ENCODE measurements at places on chromosomes 13 and 19.

DNA sequence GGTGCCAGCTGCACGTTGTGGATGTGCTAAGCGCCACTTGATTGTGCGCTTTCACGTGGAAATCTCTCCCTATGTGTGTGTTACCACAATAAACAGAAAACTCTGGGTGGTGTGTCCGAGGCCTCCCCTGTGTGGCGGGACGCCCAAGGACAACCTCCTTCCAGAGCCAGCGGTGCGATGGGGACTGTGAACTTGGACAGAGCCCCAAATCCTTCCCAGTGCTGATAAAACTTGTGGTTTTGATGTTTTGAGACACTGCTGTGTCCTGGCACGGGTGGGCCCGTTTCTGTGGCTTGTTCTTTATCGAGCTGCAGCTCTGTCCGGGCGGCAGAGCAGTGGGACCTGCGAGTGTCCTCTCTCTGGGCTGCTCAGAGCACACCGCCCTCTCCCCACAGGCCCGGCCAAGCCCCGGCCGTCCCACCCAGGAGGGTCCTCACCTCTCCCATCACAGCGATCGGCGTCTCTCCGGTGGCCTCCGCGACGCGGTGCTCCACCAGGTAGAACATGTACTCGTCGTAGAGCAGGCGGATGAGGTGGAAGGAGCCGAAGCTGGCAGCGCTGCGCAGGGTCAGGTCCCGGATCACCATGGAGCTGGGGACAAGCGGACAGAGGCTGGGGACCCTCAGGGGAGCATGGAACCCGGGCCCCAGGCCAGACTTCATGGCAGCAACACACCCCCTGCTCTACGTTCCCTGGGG lies 18.8 kb upstream of the RANBP3 start:
- DNase-seq, result no peak

DNA sequence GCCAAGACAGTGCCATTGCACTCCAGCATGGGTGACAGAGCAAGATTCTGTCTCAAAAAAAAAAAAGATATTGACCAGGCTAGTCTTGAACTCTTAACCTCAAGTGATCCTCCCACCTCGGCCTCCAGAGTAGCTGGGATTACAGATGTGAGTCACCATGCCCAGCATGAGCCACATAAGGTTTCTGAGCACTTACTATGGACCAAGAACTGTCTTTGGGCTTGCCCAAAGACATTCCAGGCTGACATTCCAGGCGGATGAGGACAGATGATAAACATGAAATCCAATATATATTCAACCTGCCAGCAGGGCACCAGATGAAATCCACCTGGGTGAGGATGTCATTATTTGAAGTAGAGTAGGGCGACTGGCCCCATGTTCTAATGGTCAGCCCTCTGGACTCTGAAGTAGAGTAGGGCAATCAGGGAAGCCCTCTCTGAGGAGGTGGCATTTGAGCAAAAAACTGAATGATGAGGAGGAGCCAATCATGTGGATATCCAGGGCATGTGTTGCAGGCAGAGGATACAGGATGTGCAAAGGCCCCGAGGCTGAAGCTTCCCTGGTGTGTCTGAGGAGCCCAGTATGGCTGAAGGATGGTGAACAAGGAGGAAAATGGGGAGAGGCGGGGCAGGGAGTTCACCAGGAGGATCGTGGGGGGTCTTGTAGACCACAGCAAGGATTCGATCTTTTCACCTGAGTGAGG lies 4.0 kb downstream of the C19orf38 start:
- no peak for DNase-seq

GRCh38 chr13:44259045-44260027 lies 114.3 kb upstream of the SERP2 start:
- DNase-seq, result peak; percentile 48

GRCh38 chr19:51794885-51795490 lies at the start of gene FPR3:
TSS of gene FPR3 (plus strand) at chr19:51795157. CDS start at chr19:51823749, 28,592 bp downstream.
- DNase-seq, result no peak

GRCh38 chr13:86155756-86156155 lies 356.5 kb upstream of the SLITRK6 start:
- no peak for DNase-seq
